ENCODE measurements at places on chromosomes 5 and 9.
A peak's percentile ranks its signal among the peaks of the same experiment; 100 is the strongest.

- no peak for DNase-seq
Observed at GRCh38 chr5:150245111-150245789, 44.3 kb downstream of the CAMK2A start.

DNA sequence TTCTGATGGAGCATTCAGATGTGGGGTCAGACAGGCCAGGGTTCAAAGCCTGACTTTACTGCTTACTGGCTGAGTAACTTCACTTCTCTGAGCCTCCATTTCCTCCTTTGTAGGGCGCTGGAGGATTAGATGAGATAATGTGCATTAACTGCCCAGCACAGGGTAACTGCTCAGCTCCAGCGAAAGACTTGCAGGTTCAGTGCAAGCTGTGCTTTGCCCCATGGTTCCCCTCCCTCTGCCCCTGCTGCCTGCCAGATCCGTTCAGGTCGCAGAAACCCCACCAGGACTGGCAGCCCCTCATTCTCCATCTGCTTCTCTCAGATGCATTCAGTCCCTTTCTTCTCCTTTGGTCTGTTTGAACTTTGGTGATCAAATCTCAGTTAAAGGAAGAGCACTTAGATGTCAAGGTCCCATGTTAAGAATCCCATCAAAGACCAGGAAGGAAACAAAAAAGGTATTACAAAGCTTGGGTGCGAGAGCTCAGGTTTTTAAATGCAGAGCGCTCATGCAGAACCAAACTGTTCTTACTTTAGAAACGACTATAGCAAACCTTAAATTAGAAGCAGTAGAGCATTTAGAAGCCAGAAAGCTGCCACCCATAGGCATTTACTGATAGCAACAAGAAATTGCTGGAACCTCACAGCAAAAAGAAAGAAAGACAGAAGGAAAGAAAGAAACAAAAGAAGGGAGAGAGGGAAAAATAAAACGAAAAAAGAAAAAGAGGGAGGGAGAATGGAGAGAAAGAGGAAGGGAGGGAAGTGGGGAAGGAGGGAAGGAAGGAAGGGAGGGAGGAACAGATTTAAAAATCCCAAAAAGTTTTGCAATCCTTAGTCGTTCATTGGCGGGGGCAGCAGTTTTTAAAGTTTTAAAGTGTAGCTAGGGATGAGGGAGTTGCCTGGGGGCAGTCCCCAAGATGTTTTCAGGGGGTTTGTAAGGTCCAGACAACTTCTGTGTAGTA is 23.5 kb downstream of the AFAP1L1 start:
- DNase-seq = no peak

- no peak for DNase-seq
Observed at GRCh38 chr9:27347889-27348288, 50.9 kb upstream of the EQTN start.

GRCh38 chr5:133225671-133226152 is 173.9 kb downstream of the HSPA4 start:
- DNase-seq = peak; percentile 71

- peak; percentile 92 for DNase-seq
Observed at GRCh38 chr5:139638090-139638735, 9.9 kb upstream of the CXXC5 start.

DNA sequence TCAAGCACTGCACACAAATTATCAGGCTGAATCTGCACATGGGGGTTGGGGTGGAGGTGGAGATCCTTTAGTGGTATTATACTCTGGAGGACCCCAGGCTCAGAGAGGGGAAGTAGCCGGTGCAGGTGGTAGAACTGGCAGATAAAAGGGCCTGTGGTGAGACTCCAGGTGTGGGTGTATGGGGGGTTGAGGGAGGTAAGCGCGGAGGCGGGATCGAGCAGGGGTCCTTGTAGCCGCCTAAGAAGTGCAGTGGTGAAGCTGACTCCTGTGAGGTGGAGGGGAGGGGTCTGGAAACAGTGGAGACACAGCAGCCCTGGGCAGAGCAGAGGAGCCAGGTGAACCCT is 841 bp downstream of the ACSL6 start:
- no peak for DNase-seq

DNA sequence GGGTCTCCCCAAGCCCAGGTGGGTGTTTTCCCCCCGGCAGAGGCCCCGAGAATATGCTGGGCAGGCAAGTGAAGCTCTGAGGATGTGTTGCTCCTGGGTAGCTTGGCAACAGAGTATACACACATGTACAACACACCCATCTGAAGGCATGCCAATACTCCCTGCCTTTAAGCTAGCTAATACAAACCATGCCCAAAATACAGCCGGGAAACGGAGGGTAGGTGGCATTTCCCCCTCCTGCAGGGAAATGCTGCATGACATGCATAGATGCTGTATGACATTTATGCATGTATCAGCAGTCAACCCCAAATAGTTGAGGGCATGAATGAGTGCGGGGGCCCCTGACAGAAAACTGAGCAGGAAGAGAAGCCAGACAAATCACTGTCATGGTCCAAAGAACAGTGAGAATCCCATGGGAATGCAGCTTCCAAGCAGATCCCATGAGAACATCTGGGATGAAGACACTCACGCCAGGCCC is 614.1 kb downstream of the EBF1 start:
- peak; percentile 66 for DNase-seq

GRCh38 chr5:171537070-171537849 is 117.8 kb downstream of the FGF18 start:
- DNase-seq = no peak

DNA sequence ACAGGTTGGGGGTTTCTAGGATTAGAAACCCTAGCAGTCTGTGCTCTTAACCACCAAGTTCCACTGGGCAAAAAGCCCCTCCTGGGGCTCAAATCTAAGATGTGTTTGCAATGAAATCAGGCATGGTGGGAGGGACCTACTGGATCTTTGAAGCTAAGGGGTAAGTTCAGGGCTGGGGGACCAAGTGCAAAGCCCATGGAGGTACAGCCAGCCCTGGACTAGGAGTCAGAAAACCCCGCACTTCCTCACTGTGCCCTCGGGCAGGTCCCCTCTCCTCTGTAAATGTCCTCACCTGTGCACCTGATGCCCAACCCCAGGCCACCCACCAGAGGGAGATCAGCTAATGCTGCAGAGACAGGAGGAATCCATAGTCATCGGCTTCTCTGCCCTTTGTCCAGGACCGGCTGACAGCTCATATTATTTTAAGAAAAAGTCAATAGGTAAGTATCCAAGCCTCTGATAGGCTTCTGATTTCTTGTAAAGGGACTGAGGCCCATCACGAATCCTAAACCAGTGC is 138.3 kb downstream of the PAX5 start:
- peak; percentile 26 for DNase-seq

GRCh38 chr5:108615216-108615615 is 132.5 kb upstream of the FER start:
- DNase-seq = no peak

DNA sequence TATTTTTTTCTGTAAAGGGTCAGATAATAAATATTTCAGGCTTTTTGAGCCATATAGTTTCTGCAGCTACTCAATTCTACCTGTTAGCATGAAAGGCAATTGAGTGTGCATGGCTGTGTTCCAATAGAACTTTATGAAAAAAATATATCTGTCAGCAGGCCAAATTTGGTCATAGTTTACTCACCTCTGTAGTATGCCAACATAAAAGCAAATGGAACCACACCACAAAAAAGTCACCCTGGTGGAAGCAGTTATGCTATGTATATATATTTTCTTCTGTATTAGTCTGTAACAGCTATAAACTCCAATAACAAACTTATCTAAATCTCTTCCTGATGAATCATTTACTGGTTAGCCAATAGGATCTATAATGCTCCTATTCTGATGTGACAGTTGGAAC is 3.4 kb downstream of the SLC38A9 start:
- no peak for DNase-seq

DNA sequence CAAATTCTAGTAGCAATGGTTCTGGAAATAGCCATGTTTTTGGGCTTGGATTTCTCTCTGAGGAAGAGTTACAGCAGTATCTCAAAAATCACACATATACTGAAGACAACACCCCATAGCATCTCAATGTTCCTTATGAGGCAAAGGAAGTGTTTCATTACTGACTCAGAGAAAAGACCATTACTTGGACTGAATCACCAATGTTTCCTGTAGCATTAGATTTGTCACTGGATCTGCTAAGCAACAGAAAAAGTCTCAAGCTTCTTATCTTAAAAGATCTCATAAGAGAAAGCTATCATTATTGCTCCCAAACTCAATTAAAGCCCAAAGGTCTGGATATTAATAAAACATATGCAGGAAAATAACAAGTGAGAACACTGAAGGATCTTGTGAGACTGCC is 272.4 kb downstream of the ADAMTS6 start:
- DNase-seq = no peak

DNA sequence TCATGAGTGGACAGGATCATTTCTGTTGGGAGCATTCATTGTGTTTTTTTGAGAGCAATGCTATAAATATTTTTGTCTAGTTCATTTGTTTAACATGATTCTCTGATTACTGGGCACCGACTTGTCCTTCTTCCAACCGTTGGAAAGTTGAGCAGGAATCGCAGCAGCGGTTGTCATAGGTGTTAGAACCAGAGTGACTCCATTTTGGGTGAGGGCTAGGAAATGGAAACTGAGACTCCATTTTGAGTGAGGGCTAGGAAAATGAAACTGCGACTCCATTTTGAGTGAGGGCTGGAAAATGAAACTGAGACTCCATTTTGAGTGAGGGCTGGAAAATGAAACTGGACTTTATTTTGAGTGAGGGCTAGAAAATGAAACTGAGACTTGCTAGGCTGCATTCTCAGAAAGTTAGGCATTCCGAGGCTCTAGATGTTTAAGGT is 100.6 kb downstream of the ICE1 start:
- DNase-seq = no peak

DNA sequence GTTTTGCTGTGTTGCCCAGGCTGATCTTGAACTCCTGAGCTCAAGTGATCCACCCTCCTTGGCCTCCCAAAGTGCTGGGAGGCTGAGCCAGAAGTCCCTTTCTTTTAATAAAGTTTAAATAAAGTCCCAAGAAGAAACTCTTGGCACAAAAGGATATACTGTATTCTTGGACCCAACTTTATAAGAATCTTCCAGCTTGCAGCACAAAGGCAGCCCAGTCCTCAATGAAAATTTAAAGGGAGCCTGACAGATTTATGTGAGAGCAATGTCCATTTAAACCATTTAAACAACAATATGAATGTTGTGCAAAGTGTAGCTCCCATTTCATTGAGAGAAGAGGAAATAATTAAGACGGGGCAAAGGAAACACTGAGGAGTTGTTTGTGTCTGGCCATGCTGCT is 217.0 kb downstream of the DOCK8 start:
- no peak for DNase-seq

- no peak for DNase-seq
Observed at GRCh38 chr5:132762246-132763000, 14.6 kb downstream of the SEPTIN8 start.

GRCh38 chr5:108830705-108831276 is 83.1 kb downstream of the FER start:
- DNase-seq = no peak
